ENCODE measurements at places on chromosomes 6 and 20.

- no peak for DNase-seq
Observed at GRCh38 chr20:22453244-22454080, 130.9 kb downstream of the FOXA2 start.

GRCh38 chr6:2376429-2377355 is 131.3 kb upstream of the GMDS start:
- DNase-seq, result no peak

- no peak for DNase-seq
Observed at GRCh38 chr20:32071395-32072167, 19.5 kb downstream of the HCK start.

DNA sequence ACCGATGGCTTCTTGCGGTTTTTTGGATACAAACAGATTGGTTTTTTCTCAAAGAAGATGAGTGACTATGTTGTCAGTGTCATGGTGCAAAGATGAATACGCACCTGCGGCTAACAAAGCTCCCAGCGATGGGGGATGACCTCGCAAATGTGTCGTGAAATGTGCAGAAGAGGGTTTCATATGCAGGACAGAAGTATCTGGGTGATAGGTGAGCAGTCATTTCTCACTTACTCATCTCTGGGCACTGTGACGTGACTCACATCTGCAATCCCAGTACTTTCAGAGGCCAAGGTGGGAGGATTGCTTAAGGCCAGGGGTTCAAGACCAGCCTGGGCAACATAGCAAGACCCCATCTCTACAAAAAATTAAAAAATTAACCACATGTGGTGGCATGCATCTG is 216.3 kb downstream of the ERMARD start:
- DNase-seq, result no peak

- no peak for DNase-seq
Observed at GRCh38 chr6:166904101-166904746, 52.1 kb downstream of the RNASET2 start.

DNA sequence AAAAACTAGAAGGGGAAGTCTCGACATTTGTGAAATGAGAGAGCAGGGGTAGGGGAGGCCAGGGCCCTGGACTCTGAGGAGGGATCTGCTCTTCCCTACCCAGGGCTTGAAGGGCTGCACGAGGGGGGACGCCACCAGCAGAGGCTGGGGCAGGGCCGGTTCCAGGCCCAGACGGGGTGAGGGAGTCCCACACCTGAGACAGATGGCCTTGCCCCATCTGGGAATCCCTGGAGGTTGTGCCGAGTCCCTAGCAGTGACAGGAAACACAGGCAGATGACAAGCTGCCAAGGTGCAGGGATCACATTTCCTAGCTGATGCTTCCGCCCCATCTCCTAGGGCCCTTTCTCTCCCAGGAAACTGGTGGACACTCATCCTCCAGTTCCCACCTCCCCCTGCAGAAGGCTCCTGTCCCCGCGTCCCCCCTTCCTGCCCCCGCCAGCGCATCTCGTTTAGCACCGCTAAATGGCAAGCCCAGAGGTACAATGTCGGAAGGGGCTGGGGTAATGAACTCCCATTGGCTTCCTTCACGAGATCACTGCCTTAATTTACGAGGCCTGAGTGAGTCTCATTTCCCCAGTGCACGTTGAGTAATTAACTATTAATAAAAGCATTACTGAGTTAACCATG is 35.2 kb upstream of the CDH22 start:
- DNase-seq, result no peak

DNA sequence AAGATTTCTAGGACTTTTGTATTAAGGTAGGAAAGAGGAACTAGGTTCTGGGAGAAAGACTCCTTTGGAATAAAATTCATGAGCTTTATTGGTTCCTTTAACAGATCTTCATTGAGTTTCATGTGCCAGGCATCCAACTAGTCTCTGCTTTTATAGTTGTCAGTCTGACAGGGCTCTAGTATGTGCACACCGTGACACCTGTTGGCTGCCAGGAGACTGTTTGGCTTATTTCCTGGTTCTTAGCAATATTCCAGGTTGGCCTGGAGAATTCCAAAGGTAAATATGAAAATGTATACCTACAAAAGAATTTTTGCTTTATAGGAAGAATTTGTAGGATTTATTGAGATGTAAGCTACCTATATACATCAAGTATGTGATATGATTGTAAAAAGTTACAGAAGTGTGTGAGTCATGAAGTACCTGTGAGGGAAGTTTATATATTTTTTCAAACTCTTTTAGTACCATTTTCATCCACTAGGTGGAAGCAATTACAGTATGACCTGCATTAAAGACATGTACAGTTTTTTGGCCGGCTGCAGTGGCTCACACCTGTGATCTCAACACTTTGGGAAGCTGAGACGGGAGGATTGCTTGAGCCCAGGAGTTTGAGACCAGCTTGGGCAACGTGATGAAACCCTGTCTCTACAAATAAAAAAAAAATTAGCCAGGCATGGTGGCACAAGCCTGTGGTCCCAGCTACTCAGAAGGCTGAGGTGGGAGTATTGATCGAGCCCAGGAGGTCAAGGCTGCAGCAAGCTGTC is 35.2 kb downstream of the NDUFAF5 start:
- DNase-seq, result no peak

DNA sequence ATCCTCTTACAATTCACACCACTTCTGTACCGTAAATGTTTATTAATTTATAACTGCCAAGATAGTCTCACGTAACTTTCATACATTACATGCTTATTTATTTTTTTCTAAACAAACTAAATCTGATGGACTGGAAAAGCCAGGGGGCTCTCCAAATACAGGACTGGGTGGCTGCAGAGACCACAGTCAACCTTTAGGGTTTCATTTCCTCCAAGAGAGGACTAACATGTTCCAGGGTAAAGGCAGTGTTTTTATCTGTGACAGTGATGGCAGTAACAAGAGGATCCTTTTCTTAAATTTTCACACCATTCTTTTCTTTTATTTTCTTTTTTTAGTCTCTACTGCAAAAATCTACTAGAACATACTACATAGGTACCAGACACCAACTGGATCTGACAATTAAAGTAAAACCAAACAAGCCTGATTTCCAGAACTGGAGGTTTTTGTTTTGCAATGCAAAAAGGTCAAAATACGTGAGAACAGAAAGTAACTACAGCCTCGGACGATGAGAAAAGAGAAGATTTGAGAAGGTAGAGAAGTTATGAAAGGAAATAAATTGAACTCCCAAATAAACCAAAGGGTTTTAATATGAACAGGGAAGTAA is 1.2 kb downstream of the LMBRD1 start:
- no peak for DNase-seq

GRCh38 chr6:54481091-54481490 is 172.8 kb downstream of the TINAG start:
- no peak for DNase-seq

DNA sequence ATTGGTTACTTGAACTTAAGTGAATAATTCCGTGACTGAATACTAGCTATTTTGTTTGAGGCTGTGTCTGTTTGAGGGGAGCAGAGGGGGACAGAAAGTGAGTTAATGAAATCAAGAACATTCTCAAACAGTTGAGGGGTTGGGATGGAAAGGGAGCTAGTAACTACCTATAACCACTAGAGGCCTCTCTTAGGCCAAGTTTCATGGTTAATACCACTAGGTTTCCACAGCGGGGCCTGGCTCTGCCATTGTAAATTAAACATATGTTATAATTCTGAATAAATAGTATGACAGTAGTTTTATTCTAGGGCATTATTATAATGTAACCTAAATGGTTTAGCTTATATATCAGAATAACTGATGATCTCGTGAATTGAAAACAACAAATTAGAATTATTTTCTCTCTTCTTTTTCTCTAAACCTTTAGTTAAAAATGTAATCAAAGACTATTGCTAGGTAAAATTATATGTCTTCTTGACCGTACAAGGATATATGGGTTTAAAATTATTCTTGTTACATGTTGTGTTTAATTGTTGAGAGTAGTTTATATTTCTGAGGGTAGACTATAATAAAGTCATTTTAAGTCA is 108.1 kb downstream of the BCKDHB start:
- no peak for DNase-seq

DNA sequence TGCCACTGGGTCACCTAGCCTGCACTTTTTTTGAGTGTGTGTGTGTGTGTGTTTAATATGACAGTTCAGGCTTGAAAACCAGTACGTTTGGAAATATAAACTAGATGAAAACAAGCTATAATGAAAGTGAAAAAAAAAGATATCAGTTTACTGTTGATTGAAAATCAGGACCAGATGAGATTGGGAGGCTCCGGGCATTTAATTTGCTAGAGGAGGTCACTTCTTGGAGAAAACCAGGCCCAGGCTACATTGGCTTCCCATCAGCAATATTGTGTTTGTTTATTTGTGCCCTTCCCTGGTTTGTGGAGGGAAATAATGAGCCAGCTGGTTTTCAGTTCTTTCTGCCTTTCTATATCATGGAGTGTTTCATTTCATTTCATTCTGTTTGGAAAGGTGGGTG is 246.6 kb upstream of the JAG1 start:
- no peak for DNase-seq

- DNase-seq, result no peak
Observed at GRCh38 chr6:32967151-32968091, 973 bp upstream of the BRD2 start.

GRCh38 chr20:63355781-63356295 is 5.3 kb downstream of the CHRNA4 start:
- DNase-seq, result no peak

GRCh38 chr20:58810116-58810878 is 40.4 kb downstream of the GNAS-AS1 start:
- DNase-seq, result no peak

DNA sequence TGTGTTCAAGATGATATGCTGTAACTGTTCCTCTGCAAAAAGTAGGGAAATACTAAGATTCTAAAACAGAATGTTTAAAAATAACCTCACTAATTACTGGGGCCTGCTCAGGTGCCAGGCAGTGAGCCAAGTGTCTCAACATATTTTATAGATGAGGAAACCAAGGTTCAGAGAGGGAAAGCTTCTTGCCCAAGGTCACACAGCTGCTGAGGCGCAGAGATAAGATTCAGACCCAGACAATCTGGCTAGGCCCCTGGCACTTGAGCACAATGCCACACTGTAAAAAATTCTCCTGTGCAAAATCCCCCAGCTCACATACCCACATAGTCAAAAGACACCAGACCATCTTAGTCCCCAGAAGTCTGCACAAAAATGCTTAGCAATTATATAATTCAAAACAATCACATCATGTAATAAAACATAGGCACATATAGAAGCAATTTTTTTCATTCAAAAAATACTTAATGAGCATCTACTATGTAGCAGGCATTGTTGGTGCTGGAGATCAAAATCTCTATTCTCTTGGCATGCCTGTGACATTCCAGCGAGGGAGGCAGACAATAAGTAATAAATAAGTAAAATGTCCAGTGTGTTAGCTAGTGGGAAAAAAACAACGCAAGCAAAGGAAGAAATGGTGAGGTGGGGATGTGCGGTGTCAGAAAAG is 10.3 kb downstream of the PREX1 start:
- no peak for DNase-seq

GRCh38 chr20:62860924-62861691 is 514 bp downstream of the TCFL5 start:
- DNase-seq, result no peak

- no peak for DNase-seq
Observed at GRCh38 chr6:52524918-52525317, 51.9 kb downstream of the TRAM2 start.

GRCh38 chr6:39819676-39820075 is 27.5 kb downstream of the DAAM2 start:
- no peak for DNase-seq

DNA sequence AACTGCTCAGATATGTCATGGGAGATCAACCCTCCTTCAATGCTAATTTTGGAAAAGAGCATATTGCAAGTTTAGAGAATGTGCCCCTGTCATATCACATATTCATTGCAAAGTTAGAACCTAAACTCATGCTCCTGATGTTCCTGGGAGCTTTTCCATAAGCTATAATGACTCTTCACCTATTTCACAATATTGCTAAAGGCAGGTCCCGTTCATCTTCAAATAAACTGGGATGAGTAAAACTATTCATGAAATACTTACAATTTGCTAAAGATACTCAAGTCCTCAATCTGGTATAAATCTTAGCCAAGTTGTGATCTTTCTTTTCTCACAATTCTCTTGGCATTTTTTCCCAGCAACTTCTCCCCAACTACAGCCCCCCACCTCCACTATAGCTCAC is 121.7 kb upstream of the TNFAIP3 start:
- no peak for DNase-seq

DNA sequence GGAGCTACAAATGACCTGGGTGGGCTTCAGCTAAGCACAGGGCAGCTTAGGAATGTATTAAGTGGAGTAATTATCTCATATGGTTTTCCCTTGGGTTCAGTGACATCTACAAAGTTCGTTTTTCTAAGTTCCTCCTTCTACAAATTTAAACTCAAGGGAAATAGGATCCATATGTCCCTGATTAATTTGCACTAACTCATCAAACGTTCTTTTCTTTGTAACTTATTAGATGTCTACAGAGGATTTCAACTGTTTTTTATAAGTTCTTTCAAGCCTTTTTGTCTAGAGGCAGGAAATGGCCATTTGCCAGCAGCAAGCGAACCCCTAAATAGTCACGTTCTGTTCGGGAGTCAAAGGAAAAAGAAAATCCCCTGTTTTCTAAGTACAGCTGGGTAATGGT is 1060.3 kb downstream of the KIF16B start:
- no peak for DNase-seq

GRCh38 chr6:19865178-19865577 is 28.0 kb downstream of the ID4 start:
- no peak for DNase-seq

DNA sequence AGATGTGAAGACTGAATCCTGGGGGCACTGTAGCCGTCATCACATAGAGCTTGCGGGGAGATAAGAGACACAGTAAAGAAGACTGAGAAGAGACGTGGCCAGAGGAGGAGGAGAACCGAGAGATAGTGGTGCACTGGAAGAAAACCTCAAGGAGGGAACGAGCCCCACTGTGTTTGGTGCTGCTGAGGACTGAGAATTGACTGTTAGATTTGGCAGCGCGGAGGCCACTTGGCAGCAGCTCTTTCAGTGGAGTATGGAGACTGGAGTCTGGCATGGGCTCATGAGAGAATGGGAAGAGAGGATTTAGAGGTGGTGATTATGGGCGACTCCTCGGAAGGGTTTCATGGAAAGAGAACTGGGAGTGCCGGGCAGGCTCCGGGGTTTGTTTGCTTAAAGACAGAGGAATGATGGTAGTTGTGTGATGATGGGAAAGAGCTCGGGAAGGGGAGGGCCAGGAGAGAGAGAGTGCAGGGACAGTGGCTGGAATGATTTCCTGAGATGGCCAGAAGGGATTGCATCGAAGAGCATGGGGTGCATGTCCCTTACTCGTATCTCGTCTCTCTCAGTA is 18.0 kb downstream of the CDYL start:
- no peak for DNase-seq

- no peak for DNase-seq
Observed at GRCh38 chr20:45826381-45827019, 612 bp downstream of the TNNC2 start.

- DNase-seq, result no peak
Observed at GRCh38 chr6:79608334-79609224, 22.6 kb upstream of the SH3BGRL2 start.

GRCh38 chr6:168459572-168459971 is 18.6 kb downstream of the SMOC2 start:
- DNase-seq, result no peak

- DNase-seq, result no peak
Observed at GRCh38 chr6:158268361-158269147, 43.7 kb upstream of the TULP4 start.

GRCh38 chr20:9498322-9498721 is 16.1 kb upstream of the LAMP5 start:
- no peak for DNase-seq

- no peak for DNase-seq
Observed at GRCh38 chr6:96795481-96795880, 41.8 kb downstream of the GPR63 start.

GRCh38 chr6:161396539-161396938 is 122.7 kb upstream of the AGPAT4 start:
- DNase-seq, result no peak

- DNase-seq, result no peak
Observed at GRCh38 chr6:41685641-41686380, 47.5 kb downstream of the MDFI start.

Measured in activated CD4-positive, CD25-positive, alpha-beta regulatory T cell treated with anti-CD3 and anti-CD28 coated beads, Interleukin-2, amount 50 U/mL, for 16 hours (primary cell).